ENCODE measurements at places on chromosomes 6 and 20.

GRCh38 chr6:85429346-85429745 lies 20.5 kb upstream of the NT5E start:
- DNase-seq = no peak

- DNase-seq = peak; percentile 44
Observed at GRCh38 chr20:32970973-32971300, 33.3 kb downstream of the SUN5 start.

- no peak for DNase-seq
Observed at GRCh38 chr6:56534680-56535419, 107.8 kb downstream of the DST start.

- no peak for DNase-seq
Observed at GRCh38 chr6:6033858-6034257, 27.1 kb upstream of the NRN1 start.

DNA sequence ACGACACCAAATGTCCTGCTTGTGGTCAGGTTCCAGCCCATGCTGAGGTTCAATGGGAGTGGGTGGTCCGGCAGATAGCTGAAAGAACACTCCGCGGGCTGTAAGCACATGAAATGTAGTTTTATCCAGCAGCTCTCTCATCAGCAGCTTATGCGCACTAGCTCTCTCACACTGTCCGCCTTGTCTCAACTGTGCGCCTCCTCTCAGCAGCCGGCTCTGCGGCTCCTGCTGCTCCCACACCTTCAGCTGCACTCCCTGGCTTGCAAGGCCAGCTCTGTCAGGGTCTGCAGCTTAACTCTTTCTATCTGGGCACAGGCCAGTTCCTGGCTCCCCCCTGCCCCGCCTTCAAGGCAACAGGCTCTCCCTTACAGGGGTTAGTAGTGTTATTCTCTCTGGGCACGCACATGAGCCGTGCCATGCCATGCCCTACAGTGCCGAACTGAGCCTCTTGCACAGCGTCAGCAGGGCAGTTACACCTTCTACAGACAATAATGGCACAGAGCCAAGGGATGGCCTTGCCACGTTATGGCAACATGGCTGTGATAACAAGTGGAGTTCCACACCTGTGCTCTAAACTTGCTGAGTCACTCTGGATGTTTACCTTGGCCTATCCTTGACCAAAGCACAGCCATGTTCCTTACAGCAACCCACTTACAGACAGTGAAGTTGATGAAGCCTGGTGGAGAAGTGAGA lies 84.0 kb upstream of the LRFN2 start:
- no peak for DNase-seq

DNA sequence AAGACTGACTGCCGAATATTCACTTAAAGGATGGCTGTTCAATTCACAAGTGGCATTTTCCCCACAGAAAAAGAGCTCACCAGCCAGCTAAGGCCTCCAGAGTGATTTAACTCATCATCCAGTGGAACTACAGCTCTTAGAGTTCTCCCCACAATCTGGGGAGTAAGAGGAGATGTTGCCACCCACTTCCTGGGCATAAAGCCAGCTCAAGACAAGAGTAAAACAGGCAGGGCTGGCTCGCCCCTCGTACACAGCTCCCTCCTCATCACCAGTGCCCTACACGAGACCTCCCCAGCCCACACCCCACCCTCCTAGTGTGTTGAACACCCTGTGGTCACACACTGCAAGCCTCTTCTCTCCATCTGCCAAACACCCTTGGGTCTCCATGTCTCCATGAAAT lies 47.2 kb upstream of the IPCEF1 start:
- peak; percentile 33 for DNase-seq

- no peak for DNase-seq
Observed at GRCh38 chr6:145893586-145893985, 70.6 kb downstream of the SHPRH start.

GRCh38 chr20:38997622-38998021 lies 35.5 kb downstream of the DHX35 start:
- DNase-seq = peak; percentile 85
